ENCODE measurements at places on chromosomes 4 and X.
A peak's percentile ranks its signal among the peaks of the same experiment; 100 is the strongest.

DNA sequence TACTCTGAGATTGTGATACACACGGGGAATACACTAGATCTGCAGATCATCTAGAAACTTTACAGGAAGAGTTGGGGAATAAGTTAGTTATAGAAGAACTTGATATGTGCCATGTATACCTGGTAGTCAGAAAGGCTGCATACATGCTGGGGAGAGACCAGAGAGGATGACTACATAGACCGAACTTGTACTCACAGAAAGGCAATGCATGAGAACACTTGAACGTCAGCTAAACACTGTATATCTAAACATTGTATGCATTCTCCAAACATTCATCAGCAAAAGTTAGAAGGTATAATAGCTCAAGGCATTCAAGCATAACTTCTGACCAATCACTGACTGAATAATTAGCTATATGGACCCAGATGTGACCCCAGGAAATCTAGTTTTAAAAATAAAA lies 78.0 kb upstream of the PDHA2 start:
- DNase-seq, result no peak

- no peak for DNase-seq
Observed at GRCh38 chrX:153216926-153217325, 37.8 kb downstream of the MAGEA1 start.

- DNase-seq, result peak; percentile 9
Observed at GRCh38 chrX:11792461-11793421, 34.7 kb downstream of the MSL3 start.

DNA sequence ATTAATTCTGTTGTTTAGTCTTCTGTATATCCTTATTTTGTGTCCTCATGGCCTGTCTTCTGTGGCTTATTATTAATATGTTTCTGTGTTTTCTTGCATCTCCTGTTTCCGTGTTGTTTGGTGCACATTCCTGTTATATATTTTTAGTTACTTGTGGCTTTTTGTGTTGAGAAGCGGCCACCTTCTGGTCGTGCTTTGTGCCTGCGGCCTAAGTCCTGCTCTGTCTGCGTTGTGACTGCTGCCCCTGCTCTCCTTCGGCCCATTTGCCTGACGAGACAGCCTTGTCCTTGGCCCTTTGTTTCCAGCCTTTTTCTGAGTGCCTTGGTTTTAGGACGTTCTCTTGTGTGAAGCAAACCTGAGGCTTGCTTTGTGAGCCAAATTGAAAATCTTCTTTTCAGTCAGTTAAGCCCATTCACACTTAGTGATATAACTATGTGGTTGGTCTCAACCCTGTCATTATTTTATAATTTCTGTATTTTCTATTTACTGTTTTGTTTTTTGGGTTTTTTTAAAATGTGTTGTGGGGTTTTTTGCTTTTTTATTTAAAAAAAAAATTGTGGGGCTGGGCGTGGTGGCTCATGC lies 43.8 kb downstream of the TNIP2 start:
- DNase-seq, result no peak

DNA sequence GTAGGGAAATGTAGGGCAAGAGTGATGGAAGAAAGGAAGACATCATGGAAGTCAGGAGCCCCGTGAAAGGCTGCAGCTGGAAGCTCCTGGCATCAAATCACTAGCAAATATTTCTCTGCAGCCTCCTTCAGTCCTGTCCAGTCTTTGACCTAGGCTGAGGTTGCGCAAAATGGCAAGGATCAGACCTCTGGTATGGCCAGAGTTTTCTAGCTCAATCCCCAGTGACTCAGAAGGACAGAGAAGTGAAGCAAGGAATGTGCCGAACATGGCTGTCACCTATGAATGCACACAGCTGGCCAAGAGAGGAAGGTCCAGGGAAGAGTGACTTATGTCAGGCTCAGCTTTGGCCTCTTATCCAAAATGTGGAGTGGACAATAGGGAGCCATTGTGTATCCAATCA lies 71.1 kb upstream of the PHOX2B start:
- no peak for DNase-seq

GRCh38 chr4:126012691-126013290 lies 698.0 kb downstream of the FAT4 start:
- DNase-seq, result no peak

- no peak for DNase-seq
Observed at GRCh38 chr4:13523105-13523477, 21.2 kb downstream of the NKX3-2 start.

DNA sequence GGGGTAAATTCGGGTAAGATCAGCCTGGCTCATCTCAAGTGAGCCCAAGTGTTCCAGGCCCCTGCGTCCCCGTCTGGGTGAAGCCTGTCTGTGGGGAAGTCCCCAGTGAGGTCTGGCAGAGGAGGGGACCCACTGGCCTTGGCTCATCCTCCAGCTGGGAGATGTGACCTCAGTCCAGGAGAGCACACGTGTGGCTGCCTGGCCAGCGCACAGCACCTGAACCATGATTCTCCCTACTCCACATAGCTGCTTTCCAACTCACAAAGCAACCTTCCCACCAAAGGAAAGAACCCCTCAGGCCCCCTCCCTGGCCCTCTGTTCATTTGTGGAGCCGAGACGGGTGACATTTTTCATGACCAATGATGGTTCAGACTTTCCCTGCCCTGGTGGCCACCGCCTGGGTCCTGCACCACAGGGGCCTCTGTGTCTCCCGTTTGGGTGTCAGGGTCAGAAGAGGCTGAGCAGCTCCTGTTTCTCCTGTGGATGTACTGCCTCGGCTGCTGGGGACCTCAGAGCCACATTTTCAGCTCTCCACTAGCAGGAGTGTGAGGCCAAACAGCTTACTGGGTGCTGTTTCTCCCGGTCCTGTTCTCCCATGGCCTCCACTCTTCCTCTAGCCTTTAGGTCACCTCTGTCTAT lies 111.4 kb downstream of the CPZ start:
- DNase-seq, result no peak

- DNase-seq, result no peak
Observed at GRCh38 chrX:50697691-50698090, 116.3 kb downstream of the SHROOM4 start.

DNA sequence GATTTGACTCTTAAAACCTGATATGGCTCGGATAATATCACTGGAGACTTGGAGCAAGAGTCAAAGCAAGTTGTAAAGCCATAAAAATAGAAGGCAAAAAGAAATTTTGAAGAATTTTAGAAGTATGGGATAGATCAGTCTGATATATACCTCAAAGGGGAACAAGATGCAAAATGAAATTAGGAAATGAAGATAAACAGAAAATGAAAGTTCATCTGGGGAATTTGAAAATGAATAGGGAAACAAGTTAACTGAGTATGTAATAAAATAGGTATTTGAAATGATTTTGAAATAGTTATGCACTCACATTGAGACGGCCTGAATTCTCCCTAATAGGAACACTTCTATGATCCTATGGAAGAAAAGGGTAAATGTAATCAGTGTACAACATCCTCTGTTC lies 5.7 kb downstream of the CYP2U1 start:
- no peak for DNase-seq

DNA sequence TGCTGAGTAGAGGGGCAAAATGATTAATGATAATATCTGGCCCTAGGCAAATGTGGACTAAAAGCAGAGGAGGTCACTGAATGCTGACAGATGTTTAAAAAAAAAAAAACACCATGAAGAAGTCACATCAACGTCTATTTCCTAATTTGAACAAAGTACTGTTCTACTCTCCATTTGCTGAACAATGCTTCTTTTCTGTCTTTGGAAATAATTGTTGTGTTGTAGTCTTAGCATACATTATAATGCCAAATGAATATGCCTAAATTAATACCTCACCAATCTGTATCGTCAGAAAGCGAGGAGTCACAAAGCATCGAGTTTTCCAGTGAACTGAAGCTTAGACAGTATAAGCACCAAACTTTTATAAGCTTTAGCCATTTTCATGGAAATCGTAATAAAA lies 140.9 kb upstream of the JADE1 start:
- DNase-seq, result no peak

GRCh38 chr4:156725257-156725656 lies 246.3 kb downstream of the PDGFC start:
- no peak for DNase-seq

DNA sequence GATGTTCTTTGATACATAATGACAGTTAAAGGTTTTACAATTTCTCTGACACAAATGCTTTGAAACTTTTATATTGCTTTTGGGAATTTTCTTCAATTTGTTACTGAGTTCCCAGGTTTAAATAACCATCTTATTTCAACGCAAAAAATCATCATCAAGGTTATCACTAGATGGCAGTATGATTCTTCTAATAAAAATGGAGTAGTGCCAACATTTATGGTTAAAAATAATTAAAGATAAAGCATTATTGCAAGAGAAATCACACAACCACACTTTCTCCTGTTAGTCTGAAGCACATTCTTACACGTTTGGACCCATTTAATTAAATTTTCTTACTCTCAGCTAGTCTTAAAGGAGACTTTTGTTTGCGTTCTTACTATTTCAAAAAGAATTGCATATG lies 611.3 kb upstream of the CPXCR1 start:
- DNase-seq, result no peak

DNA sequence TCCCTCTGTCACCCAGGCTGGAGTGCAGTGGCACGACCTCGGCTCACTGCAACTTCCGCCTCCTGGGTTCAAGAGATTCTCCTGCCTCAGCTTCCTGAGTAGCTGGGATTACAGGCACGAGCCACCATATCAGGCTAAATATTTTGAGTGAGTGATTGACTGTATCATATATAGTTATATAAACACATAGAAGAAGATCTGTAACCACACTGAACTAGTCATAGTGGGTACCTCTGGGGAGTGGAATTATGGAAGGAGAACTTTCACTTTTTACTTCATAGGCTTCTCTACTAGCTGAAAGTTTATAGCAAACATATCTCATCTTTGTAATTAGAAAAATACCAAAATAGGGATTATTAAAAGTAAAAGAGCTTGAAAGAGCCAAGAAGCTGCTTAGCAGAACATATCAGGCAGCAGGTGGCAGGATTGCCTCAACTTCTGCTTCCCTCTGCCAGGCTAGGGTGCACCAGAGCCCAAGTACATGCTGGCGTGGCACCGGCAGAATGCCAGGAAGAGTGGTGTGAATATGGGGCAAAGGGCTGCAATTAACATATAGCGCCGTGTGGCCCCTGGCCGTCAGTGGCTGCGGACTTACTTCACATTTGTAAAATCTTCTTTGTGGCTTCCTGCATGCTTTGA lies 39.5 kb upstream of the CD40LG start:
- peak; percentile 2 for DNase-seq

DNA sequence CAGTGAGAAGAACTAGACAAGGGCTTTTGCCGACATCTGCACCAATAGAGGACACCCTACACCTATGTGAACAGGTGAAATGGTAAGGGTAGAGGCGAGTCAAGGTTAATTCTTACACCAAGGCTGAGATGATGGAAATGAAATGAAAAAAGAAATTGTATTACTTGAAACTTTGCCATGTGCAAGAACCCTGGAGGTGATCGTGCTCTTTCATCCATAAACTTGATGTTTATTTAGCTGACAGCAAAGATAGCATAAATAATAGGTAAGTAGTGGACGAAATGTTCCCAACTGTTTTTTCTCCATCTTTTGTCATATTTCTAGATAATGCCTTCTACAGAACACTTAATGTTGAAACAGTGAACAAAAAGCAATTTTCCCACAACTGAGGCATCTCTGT lies 162.5 kb downstream of the BANK1 start:
- no peak for DNase-seq

DNA sequence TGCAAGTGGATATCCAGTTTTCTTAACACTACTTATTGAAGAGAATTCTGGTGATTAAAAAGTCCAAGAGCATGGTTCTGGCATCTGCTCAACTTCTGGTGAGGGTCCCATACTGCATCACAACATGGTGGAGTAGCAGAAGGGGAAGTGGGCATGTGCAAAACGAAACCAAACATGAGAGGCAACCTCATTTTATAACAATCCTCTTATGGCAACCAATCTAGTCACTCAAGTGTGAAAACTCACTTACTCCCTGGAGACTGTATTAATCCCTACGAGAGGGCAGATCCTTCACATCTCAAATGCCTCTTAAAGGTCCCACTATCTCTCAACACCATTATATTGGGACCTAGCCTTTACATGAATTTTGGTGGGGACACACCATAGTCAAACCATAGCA lies 55.4 kb upstream of the TRO start:
- no peak for DNase-seq

DNA sequence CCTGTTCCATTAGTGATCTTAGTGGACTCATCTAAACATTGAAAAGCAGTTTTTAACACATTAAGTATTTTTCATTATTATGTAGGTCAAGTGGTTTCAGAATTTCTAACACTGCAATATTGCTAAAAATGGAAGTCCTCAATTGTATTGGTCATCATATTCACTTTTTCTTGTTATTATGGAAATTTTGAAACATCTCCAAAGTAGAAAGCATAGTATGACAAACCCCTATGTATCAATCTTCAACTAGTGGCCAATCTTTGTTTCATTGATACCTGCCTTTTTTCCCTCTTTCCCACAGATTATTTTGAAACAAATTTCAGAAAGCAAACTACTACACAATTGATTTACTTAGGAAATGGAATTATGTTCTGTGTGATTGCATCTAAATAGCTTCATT lies 14.5 kb upstream of the ABCG2 start:
- DNase-seq, result no peak

GRCh38 chr4:99927566-99927965 lies 18.9 kb downstream of the DNAJB14 start:
- no peak for DNase-seq

- no peak for DNase-seq
Observed at GRCh38 chr4:2767705-2768074, 11.6 kb upstream of the TNIP2 start.

- no peak for DNase-seq
Observed at GRCh38 chr4:8046925-8047541, 107.4 kb upstream of the AFAP1 start.

DNA sequence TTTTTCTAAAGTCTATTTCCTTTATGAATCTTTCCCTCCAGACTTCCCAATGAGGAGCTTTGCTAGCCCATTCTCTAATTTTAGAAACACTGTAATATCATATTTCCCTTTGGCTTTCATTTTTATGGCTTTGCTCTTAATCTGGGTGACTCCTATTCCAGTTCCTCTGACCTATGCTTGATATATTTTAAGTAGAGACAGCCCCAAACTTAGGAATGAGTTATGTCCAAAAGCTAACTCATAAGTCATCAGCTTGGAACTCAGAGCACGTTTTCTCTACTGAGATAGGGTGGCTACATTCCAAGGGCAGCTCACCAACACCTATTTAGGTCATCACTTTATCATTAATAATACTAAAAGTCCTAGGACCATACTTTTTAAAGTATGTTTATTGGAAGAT lies 77.8 kb downstream of the OR13H1 start:
- no peak for DNase-seq

DNA sequence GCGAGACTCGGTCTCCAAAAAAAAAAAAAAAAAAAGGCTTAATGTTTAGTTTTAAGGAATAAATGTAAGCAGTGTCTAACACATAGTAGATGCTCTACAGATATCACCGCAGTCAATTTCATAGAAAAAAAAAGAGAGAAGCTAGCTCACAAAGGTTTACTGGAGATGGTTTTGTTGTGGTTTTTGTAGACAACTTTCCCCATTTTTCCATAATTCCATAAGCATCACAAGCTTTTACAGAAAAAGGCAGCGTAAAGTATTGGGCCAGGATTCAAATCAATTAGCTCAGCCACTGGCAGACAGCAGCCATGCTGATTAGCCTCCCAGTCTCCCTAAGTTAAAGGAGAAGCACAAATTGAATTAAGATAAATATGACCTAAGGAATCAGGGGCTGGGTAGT lies 1.5 kb downstream of the GRSF1 start:
- no peak for DNase-seq

Data from GF-D8 (cell line).